ENCODE measurements at places on chromosomes 5 and 9.
A peak's percentile ranks its signal among the peaks of the same experiment; 100 is the strongest.

DNA sequence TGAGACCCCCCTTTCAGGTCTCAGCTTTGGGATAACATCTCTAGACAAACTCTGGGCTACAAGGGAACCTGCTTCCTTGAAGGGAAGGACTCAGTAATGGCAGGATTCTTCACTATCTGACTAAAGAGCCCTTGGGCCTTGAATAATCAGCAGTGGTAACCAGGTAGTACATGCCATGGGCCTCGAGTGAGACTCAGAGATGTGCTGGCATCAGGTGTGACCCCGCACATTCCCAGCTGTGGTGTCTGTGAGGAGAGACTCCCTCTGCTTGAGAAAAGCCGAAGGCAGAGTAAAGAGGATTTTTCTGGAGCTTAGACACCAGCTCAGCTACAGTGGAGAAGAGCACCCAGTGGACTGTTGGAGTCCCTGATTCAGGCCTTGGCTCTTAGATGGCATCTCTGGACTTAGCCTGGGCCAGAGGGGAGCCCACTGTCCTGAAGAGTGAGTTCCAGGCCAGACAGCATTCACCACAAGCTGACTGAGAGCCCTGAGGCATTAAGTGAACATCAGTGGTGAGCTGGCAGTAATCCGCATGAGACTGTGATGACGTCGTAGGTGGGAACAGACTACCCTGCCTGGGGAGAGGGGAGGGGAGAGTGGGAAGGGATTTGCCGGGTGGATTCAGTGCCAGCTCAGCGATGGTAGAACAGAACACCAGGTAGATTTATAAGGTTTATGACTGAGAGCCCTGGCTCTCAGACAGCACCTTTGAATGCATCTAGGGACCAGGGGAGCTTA, 5.3 kb upstream of the ZNF782 start:
- no peak for DNase-seq

DNA sequence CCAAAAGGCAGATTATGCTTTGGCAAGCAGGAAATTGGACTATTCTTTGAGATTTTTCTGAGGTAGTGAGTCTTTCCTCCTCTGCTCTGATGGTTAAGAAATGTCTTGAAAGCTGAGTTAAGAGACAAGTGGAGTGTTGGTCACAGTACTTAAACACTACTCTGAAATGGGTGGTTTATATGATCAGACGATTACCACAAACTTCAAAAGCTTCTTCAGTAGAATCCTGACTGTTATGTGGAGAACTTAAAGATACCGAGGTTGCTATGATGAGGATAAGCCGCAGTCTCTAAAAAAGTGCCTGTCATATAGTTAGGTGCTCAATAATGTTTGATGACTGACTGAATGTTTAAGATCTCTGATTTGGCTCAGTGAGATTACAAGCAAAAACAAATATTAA, 24.3 kb downstream of the GCNT4 start:
- DNase-seq: no peak

DNA sequence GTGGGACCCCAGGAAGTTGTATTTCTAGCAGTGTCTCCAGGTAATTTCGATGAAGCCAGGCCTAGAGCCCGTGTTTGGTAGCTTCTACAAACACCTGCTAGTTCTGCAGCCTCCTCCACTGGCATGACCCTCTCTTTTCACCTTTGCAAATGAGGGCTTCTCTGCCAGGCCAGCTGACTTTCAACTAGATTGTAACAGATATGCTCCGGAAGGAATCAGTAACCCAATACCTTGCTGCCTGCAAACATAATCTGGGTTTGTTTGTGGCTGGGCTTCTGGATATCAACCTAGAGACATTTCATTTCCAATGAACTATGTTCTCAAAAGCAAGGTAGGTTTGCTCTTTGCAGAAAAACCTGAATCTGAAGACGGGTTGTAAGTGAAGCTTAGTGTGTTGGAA, 354.8 kb downstream of the DMRT2 start:
- DNase-seq: no peak

- DNase-seq: no peak
Observed at GRCh38 chr9:125262294-125262991, 817 bp downstream of the GAPVD1 start.

GRCh38 chr5:179913461-179913860, 5.8 kb upstream of the TBC1D9B start:
- no peak for DNase-seq

- peak; percentile 74 for DNase-seq
Observed at GRCh38 chr5:32044939-32045338, 129.2 kb downstream of the GOLPH3 start.

GRCh38 chr9:134348404-134349155, 22.3 kb downstream of the RXRA start:
- DNase-seq: no peak

- no peak for DNase-seq
Observed at GRCh38 chr9:17519761-17520160, 59.1 kb upstream of the SH3GL2 start.

GRCh38 chr9:133955821-133956411, 36.2 kb downstream of the VAV2 start:
- no peak for DNase-seq

- no peak for DNase-seq
Observed at GRCh38 chr9:6692433-6692832, 46.9 kb upstream of the GLDC start.

DNA sequence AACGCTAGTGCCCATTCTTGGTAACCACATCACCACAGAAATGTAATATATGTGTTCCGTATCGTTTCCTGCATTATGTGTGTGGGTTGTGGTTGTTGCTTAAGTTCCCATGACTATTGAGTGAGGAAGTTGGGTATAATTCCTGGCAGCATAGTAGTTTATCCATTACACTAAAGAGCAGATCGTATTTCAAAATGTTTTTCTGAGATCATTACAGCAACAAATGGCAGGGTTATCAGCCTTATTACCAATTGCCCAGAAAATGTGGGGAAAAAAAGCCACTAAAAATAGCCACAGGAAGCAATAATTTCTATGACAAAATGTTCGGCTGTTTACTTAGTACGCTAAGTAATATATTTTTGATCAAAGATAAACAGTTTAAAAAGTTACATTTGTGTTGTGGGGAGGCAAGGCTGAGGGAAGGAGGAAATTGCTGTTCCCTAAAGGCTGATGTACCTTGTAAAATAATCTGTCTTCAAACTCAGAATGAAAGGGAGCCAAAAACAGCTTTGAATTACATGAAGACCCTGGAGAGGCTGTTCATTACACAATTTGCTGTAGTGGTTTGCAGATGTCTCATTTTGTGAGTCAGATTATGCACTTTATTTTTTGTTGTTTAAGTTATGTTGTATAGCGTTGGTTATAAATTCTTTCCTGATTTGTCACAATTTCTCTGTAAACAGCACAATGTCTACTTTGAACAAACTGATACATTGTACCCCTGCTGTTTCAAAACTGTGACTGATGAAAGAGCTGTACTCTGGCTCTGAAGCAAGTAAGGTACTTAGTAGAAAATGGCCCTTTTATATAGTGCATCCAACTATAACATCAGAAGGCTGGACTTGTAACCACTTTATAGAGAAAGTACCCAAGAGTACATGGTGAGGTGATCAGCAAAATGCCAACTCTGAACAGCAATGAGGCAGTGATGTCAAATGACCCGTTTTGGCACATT, 1028.5 kb downstream of the NR2F1-AS1 start:
- DNase-seq: peak; percentile 52

DNA sequence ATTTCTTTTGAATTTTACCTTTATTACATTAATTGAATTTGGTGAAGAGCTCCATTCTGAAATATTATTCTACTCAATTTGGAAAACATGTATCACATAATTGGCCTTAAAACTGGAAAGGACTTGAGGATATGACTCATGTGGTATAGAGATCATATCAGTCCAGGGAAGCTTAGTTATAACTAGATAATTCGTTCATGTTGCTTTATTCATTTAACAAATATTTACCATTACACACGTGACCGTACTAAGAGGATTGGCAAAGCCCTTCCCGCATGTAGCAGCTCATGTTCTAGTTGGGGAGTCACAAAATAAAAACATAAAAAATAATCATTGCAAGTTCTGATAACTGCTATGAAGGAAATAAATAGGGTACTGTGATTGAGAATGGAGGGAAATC, 1816.5 kb downstream of the MAT2B start:
- no peak for DNase-seq

DNA sequence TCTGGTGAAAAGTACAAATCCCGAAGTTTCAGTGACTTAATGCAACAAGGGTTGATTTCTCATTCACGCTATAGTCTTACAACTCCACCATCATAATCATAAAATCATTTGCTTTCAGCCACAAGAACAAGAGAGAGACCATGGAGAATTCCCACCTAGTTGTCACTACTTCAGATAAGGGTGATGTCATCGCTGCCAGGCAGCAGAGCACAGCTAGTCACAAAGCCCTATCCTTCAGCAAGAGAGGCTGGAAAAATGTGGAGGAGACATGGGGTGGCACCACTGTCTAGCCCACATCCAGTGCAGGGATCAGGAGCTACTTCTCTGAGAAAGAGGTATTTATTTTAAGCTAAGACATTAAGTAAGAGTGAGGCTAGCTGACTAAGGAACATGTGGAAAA, 356.1 kb downstream of the YTHDC2 start:
- no peak for DNase-seq

DNA sequence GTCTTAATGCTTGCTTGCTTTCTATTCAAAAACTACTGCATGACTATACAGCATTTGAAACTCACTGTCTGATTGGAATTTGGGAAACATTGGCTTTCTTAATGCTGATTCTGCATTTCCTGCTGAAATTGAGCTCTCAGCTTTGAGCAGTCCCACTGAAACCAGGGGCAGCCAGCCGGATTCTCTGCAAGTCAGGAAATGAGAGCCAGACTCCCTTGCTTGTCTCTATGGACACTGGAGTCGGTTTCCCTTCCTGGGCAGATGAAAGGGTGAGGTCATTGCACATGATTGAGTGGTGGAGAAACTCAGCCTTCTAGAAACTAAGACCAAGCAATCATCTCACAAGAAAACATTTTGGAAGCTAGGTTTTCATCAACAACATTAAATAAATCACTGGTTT, 119.7 kb upstream of the SPATA31C2 start:
- peak; percentile 57 for DNase-seq

GRCh38 chr5:99033014-99033900, 104.5 kb upstream of the CHD1 start:
- no peak for DNase-seq

- DNase-seq: no peak
Observed at GRCh38 chr9:89178830-89179539, 367 bp upstream of the SHC3 start.

GRCh38 chr9:8431505-8431904, 631.9 kb upstream of the DMAC1 start:
- no peak for DNase-seq

DNA sequence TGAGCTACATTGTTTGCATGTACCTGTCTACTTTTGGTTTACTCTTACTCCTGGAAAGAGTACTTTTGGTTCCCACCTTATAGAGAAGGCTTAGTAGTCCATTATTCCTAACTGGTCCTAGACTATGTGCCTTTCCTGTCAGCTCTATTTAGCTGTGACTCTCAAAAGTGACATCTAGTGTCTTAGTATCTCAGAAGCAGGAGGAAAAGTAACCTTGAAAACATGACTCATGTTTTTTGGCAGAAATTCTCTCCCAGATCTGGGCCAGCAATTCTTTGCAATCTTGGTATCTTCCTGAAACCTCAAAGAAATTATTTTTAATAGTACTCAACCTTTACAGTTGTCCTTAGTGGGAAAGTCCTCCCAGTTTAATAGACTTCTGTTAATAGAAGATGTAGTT, 691.7 kb upstream of the SEMA6A start:
- no peak for DNase-seq

DNA sequence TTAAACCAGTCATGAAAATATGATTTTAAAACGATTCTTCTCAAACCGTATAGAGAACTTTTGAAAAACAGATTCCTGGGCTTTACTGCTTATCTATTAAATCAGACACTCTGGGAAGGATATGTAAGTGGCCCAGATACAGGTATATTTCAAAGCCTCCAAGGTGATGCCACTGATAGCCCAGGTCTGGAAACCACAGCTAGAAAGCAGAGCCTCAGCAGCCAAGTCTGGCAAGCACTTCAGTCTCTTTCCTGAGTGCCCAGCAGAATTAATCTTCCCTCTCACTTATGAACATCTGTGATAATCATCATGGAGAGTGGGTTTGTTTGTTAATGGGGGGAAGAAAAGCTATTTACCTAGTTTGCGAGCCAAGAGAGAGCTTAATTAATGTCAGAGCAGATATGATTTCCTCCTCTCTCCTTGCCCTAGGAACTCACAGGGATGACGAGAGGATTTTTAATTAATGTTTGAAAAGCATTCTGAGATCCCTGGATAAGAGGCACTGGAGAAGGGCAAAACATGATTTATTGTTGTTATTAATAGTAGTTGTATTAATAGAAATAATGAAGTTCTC, 368.4 kb downstream of the TLE1 start:
- DNase-seq: no peak

DNA sequence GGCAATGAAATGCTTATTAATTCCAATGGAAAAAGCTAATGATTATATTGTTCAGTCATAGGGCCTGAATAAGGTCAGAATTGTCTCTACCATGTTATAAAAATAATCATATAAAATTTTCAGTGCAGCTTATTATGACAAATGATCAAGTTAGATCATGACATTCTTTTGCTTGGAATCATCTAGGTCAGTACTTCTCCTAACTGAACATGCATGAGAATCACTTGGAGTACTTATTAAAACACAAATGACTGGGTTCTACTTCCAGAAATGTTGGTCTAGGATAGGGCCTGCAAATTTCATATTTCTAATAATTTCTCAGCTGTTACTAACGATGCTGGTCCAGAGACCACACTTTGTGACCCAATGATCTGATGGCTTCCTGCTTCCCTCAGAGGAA, 806.0 kb upstream of the ZNF608 start:
- no peak for DNase-seq

DNA sequence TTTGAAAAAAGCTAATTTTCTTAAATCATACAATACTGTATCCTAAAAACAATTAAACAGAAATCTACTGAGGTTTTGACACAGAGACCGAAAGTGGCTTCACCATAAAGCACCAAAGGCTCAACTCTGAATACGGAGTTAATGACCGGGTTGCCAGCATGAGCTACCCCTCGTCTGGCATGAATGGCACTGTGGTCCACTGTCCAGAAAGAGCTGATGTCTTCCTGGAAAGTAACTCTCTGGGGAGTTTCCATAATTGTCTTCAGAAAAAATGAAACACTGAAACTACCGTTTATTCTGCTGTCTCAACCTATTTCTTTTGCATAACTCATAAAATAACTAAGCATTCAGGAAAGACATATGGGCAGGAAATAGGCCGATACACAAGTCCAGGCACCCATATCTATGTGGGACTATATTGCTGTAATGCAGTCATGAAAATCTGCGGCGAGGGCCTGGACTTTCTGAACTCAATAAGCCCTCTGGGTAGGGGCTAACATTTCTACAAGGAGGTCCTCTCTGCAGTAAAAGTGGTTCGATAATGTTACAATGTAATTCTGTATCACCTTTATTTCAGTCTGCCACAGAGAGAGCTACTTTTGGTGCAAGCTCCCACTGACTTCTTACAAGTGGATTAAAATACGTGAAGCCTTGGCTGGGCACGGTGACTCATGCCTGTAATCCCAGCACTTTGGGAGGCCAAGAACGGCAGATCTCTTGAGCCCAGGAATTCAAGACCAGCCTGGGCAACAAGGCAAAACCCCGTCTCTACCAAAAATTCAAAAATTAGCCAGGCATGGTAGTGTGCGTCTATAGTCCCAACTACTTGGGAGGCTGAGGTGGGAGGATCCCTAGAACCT, 52.4 kb downstream of the ANKH start:
- DNase-seq: no peak

- no peak for DNase-seq
Observed at GRCh38 chr5:55711507-55712022, 559 bp downstream of the SLC38A9 start.

Data from urothelium cell line (cell line).